Activated T-cell treated with anti-CD3 and anti-CD28 coated beads for 4 hours (primary cell): ENCODE measurements at places on chromosomes 3 and 15.

- DNase-seq, result no peak
Measured at GRCh38 chr3:66490214-66490613, 10.6 kb downstream of the LRIG1 start.

DNA sequence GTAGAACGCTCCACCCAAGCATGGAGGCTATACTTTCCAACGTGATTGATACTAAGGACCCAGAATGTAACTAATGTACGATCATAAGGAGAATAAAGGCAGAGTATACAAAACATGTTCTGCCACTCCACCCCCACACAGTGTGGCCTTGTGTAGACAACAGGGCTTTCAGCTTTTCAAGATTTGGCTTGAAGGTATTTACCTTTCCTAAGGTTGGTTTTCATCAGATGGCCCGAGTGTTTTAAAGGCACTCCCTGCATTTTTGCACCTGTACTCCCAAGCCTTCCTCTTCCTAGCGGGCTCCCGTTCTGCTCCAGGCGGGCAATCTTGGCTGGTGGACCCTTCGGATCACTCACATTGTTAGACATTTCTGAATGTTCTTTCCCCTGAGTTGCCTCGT is 4.6 kb downstream of the SATB1 start:
- no peak for DNase-seq

DNA sequence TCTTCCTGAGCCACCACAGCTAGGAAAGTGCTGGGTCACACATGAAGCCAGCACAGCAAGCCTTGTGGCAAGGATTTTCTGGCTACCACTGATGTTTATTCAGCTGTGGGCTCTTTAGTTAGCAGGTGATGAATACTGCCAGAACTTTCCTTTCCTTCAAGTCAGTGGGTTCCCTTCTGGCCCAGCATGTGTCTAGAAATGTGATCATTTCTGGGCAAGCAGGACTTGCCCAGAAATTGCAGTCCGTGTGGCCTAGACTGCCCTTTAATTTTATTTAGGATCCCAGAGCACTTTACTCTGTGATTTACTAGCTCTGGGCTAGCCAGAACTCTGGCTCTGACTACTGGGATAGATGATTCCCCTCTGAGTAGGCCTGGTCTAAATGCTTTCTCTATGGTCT is 397.5 kb downstream of the ZIC4 start:
- DNase-seq, result no peak

- no peak for DNase-seq
Measured at GRCh38 chr3:52298149-52299098, 10.8 kb downstream of the GLYCTK start.
